Astrocyte of the hippocampus (primary cell): ENCODE measurements at places on chromosomes 13 and 19.
A peak's percentile ranks its signal among the peaks of the same experiment; 100 is the strongest.

GRCh38 chr13:100483841-100484381, 104.7 kb downstream of the GGACT start:
- no peak for DNase-seq

GRCh38 chr19:39252458-39252857, 3.8 kb upstream of the IFNL4 start:
- DNase-seq: no peak

- DNase-seq: no peak
Observed at GRCh38 chr19:18309525-18310064, 13.3 kb downstream of the LSM4 start.

- no peak for DNase-seq
Observed at GRCh38 chr13:63838366-63839110, 2422.9 kb upstream of the PCDH20 start.

- DNase-seq: peak; percentile 91
Observed at GRCh38 chr19:23762884-23763711, 4.4 kb upstream of the ZNF681 start.

GRCh38 chr13:99043831-99044231, 66.0 kb upstream of the DOCK9 start:
- DNase-seq: no peak

- DNase-seq: no peak
Observed at GRCh38 chr13:109673477-109673876, 112.9 kb downstream of the IRS2 start.

DNA sequence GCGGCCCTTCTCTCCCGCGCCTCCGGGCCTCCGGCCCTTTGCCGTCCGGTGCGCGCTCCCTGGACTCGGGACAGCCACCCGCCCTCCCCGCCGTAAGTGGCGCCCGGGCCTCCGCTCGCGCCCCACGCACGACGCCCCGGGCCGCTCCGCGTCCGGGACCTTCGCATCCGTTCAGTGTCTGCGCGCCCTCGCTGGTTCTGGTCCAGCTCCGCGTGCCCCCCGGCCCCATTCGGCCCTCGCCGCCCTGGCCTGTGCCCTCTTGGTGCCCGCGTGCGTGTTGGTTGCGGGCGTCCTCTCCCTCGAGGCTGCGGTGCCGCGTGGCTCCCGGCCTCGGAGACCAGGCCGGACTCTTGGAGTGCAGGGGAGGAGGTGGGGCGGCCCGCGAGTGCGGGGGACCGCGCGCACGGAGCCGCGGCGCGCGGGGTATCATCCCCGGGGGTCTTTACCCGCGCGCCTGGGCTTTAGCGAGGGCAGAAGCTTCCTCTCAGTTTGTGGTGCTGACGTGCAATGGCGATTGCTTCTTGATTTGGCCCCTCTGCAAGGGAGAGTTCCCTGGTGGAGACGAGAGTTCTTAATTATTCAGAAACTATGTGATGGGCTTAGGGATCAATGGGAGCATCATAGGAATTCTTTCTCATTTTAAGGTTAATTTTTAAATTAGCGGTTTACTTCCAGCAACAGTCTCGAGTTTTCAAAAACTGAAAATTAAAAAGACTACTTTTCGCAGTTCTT, 757 bp downstream of the WASF3 start:
- DNase-seq: peak; percentile 41

DNA sequence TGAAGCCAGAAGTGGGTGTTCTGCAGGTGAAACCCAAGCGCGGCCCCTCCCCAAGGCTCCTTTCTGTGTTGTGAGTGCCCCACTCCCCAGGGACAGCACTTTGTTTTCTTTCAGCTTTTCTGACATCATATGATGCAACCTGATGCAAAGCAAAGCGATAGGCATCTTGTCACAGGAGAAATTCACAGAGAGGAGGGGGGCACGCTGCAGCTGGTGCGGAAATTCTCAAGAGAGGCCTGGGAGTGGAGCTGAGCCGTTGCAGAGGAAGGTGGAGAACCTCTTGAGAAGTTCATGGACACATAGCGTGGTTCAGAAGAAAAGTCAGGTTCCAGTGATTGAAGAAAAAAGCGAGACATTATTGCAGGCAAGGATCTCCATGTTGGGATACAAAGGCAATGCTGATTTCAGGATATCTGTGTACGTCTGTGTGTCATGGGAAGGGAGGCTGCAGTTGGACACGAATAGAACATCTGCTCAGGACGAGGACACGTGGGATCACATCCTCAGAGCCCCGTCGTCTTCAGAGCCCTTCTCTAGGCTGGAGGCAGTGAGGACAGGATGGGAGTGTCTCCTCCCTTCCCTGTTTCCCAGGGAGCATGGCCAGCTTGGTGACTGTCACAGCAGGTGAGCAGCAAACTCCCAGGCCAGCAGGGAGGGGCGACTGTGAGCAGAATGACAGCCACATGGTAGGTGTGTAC, 79.2 kb downstream of the IRS2 start:
- DNase-seq: no peak

- no peak for DNase-seq
Observed at GRCh38 chr13:58933475-58933874, 1230.3 kb downstream of the DIAPH3 start.

DNA sequence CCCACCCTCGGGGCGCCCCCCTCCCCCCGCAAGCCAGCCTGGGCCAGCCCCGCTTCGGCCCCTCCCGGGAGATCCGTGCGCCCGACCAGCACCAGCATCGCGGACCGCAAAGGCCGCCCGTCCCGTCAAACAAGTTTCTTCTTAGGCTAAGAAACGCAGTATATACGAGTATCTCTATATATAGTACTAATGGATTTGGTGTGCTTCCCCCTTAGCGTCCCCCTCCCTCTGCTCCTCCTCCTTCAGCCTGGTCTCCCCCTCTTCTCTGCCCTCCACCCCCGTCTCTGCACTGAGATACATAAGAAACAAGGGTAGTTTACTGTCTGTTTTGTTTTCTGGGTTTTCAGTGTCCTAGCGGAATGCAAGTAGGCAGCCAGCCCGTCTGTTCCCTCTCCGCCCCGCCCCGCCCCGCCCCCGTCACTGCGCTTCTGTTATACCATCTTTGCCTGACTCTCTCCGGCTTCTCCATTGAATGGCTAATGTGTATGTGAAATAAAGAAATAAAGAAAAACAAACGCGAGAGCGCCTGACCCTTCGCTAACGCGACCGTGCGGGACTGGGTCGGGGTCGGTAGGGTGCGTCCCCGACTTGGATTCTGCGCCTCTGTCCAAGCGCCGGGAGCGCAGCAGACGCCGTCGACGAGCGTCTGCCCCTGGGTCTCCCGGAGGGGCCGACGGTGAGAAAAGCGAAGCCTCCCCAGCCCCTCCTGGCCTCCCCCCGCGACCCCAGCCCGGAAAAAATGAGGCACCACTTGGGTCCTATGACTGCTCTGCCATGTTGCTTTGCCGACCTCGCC, 4.2 kb downstream of the LYL1 start:
- DNase-seq: peak; percentile 71

DNA sequence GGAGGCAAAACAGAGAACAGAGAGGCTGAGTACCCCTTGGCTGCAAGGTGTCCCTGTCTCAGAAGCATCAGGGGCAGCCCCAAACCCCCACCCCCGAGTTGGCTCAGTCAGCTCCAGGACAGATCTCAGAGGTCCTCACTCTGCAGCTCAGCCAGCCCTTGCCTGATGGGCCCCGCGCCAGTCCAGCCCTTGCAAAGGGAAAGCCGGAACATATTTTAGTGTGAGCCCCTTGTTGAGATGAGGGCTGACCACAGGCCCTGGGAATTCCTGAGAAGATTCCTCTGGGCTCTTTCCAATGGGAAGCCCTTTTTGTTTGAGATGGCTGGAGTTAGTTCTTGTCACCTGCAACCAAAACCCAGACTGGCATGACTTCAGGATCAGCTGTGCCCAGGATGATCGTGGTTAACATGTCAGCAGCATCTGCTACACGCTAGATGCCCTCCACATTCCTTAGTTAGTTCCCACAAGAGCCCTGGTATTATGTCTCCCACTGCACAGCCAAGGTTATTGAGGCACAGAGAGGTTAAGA, 33.9 kb upstream of the CCNE1 start:
- DNase-seq: peak; percentile 48

DNA sequence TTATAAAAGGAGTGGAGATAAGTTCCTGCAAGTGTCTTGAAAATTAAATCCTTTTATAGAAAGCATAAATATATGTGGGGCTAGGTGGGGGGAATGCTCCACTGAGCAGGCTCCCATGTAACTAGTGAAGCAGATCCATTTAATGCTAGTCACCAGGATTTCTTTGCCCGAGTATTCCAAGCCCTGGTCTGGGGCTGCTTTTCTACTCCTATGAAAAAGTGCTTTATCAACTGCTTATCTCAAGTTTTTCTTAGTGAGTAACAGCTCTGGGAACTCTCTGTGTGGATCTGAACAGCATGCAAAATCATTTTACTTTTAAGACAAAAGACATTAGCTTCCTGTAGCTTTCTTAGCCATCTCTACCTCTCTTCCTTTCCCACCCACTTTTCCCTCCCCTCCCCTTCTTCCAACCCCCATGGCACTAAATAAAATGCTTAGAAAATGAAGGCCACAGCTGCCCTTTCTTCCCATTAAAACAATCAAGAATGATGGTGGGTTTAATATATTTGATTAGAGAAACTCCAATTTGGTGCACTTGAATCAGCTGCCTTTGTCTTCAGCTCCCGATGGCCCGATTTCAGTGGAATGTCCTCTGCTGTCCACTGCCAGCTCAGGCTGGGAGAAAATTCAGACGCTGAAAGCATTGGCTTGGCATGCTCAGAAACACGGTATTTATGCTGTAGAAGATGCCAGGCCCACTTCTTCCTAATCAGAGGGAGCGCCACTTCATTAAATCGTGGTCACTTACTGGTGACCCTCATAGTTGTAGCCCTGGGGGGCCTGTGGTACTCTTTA, 475.1 kb downstream of the FOXO1 start:
- peak; percentile 71 for DNase-seq

- DNase-seq: no peak
Observed at GRCh38 chr19:55358943-55359908, 3.8 kb downstream of the GARIN5B start.

DNA sequence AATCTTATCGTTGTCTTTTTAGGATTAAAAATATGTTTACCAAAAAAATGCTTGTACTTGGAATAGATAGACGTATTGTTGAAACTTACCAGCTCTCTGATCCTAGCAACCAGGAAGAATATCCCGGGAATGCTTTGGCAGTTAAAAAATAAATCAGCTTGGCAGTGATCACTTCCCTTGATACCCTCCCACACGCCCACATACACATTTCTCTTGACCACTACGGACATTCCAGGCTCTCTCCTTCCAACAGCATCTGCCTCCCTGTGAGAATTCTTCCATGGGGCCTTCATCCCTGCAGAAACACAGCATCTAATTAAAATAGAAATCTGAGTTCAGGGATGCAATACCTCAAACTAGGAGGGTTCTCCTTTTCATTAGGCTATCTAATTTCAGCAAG, 57.9 kb downstream of the THSD1 start:
- DNase-seq: peak; percentile 94

GRCh38 chr19:15671891-15672579, 852 bp upstream of the CYP4F12 start:
- DNase-seq: no peak

DNA sequence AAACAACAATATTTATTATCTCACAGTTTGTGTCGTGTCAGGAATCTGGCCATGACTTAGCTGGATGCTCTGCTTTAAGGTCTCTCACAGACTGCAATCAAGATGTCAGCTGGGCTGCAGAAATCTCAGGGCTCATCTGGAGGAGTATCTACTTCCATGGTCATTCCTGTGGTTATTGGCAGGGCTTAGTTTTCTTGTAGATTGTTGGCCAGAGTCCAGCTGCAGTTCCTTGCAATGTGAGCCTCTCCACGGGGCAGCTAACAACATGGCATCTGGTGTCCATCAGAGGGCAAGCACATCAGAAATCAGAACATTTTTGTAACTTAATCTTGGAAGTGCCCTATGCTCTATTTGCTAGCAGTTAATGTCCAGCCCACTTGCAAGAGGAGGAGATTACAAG, 45.7 kb upstream of the TDRD3 start:
- peak; percentile 79 for DNase-seq

DNA sequence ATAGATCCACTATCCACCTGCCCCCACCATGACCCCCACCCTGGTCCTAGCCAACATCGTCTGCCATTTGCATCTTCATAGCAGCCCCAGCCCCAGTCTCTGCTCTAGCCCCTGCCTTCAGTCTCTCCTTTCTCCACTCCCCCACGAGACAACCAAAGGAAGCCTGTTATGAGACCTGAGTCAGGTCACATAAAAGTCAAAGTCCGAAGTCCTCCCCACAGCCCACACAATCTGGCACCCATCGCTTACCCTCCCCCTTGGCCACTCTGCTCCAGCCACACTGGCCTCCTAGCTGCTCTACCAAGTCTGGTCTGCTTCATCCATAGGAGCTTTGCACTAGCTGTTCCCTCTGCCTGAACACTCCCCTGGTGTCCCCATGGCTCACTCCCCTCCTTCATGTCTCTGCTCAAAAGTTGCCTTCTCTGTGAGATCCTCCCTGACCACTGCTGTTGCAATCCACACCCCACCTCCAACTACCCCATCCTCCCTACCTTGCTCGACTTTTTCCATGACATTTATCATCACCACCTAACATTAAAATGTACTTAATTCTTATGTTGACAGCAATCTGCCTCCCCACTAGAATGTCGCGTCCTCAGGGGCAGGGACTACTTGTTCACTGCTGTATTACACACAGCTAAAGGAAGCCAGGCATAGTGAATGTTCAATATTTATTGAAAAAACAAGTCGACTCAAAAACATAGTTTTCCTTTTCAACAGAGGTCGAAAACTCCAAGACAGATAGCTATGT, 1.2 kb upstream of the PLEKHG2 start:
- peak; percentile 53 for DNase-seq

GRCh38 chr19:7500811-7501450, 12.1 kb upstream of the PEX11G start:
- DNase-seq: peak; percentile 77

DNA sequence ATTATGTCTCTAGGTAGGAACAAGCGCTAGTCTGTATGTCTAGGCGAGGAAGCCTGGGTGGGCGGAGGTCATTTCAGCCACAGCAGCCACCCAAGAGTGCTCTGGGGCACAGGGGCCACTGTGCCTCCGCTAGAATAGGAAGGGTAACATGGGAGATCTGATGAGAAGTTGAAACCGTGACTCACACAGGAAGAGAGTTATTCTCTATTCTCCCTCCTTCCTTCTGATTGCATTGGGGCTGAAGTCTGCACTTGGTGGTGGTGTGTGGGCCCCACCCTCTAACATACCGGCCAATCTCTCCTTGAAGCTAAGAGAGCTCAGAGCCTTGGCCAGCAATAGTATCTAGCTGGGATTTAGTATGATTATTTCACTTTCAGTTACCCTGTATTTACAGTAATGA, 20.3 kb upstream of the GGACT start:
- DNase-seq: no peak

GRCh38 chr19:40811478-40812341, 12.7 kb downstream of the EGLN2 start:
- DNase-seq: no peak

DNA sequence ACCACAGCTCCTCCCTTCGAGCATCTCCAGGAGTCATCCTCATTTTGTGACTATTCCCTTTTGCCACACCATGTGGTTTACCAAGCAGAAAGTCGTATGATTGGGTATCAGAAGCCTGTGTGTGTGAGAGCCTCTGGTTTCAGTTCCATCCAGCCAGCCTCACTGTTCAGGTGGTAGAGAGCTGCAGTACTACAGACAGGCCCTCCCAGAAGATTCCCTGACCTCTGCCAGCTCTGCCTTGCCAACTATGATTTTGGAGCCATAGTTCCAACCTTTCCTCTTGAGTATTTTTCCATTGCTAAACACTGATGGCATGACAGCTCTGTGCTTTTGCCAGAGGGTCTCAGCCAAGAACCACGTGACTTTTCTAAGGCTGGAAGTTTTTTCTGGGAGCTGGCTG, 82.5 kb downstream of the DHRS12 start:
- peak; percentile 14 for DNase-seq

- no peak for DNase-seq
Observed at GRCh38 chr13:55214841-55215345, 1925.8 kb upstream of the PRR20A start.

GRCh38 chr19:33660410-33661124, 38.8 kb downstream of the CHST8 start:
- DNase-seq: no peak

- DNase-seq: peak; percentile 22
Observed at GRCh38 chr19:6087074-6087571, 23.2 kb downstream of the RFX2 start.
